ENCODE measurements at places on chromosomes 6 and 20.

DNA sequence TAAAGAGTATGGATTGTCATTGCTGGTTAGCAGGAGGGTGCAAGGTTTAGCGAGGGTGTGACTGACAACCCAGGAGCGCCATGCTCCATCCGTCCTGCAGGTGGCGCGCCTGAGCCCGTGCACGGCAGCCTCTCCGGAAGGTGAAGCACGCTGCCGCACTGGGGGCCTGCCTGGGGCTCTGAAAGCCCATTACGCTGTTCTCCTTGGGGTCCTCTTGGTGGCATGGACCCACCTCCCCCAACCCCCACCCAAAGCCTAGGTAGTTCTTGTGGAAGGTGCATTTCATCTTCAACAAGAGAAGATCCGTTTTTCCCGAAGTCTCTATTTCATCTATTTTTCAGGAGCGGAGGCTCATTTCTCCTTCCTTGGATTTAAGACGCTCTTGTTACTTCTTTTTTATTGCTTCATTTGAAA is 197.4 kb upstream of the KCNG1 start:
- no peak for DNase-seq

GRCh38 chr6:111730864-111731263 is 125.2 kb upstream of the TRAF3IP2 start:
- DNase-seq = no peak

DNA sequence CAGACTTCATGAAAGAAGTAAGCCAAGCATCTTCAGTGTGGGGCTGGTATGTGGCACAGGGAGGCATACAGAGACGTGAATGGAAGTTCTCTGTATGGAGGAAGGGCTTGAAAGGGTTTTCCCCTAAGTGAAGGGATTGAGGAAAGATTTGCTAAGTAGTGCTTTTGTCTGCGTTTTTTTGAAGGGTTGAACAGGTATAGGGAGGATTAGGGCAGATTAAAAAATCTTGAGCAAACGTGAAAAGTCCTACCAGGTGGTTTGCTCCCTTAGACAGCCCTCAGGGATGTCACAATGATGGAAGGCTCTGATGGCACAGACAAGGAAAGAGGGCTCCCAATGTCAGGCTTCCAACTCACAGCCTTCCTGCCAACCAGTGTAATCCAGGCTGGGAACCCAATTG is 181.7 kb upstream of the TAB2 start:
- no peak for DNase-seq

GRCh38 chr6:121222656-121223055 is 111.6 kb downstream of the TBC1D32 start:
- no peak for DNase-seq

GRCh38 chr6:139161817-139162284 is 27.0 kb downstream of the HECA start:
- peak; percentile 32 for DNase-seq

DNA sequence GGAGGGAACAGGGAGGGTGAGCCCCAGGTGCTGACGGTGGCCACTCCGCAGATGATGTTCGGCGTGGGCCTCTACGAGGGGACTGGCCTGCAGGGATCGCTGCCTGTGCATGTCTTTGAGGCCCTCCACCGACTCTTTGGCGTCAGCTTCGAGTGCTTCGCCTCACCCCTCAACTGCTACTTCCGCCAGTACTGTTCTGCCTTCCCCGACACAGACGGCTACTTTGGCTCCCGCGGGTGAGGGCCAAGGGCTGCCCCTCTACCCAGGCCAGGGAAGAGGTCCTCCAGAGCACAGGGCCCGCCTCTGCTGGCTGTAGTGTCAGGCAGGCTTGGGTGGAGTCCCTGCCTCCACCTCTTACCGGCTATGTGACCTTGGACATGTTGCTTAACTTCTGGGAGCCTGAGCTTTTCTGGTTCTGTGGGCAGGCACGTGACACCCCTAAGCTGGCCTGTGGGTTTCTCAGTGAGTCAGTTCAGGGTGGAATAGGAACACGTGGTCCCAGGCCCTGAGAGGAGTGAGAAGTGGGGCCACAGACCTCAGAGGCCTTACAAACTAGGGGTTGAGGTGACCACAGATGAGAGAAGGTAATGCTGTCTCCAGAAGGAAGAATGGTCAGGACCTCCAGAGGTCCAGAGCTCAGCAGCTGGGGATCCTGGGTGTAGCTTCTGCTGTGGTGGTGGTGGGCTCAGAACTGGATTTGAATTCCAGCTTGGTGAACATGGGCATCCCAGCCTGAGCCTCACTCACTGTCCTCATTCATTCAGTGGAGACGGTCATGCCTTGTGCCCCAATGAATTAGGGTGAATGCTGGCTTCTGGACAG is 11.9 kb downstream of the PCIF1 start:
- DNase-seq = no peak

GRCh38 chr6:118588626-118589025 is 40.5 kb downstream of the PLN start:
- DNase-seq = no peak

GRCh38 chr6:56766806-56767178 is 124.1 kb upstream of the DST start:
- no peak for DNase-seq

DNA sequence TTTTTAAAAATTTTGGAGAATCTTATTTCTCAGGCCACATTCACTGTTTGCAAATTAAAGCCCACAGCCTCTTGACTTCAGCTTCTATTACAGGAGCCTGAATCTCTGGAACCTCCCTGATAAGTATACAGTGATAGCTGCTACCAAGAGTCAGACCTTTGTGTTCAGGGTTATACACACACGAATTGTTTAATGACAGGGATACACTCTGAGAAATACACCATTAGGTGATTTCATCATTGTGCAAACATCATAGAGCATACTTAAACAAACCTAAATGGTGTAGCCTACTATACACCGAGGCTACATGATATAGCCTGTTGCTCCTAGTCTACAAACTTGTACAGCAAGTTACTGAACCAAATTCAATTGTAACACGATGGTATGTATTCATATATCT is 473.9 kb downstream of the PKHD1 start:
- no peak for DNase-seq

DNA sequence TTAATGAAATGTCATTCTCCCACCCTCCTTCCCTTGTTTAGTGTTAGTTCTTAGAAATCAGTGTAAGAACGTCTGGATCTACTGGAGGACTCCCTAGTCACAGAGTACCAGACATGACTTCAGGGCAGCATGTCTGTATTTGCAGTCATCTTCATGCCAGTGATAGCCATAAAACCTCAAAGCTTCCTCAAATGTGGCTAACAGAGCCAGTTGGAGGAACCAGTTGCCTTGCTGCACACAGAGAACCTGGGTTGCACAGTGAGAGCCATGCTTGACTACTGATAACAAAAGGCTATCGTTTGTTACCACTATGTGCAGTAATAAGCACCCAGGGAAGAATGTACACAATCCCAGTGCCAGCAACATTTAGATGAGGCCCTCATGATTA is 20.1 kb downstream of the NT5E start:
- no peak for DNase-seq

GRCh38 chr6:89353118-89353556 is 615 bp upstream of the UBE2J1 start:
- no peak for DNase-seq

DNA sequence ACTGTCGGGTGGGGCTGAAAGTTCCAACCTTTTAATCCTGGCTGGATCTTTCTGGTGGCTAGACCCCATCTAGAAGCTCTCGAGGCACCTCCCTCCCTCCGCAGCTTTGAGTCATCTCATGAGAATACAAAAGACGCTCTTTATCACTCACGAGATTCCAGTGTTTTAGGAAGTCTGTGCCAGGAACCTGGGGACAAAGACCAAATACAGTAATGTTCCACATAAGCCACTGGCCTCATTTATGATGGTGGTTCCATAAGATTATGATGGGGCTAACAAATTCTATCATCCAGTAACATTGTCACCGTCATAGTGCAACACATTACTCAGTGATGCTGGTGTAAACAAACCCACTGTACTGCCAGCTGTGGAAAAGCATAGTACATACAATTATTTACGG is 48.7 kb downstream of the NCOA7 start:
- DNase-seq = no peak

GRCh38 chr6:11270030-11271027 is 37.9 kb upstream of the NEDD9 start:
- no peak for DNase-seq

- DNase-seq = no peak
These were observed 10.6 kb downstream of the TFEB start for GRCh38 chr6:41724586-41725501.

- no peak for DNase-seq
These were observed 56.9 kb downstream of the IRF4 start for GRCh38 chr6:448296-449056.

DNA sequence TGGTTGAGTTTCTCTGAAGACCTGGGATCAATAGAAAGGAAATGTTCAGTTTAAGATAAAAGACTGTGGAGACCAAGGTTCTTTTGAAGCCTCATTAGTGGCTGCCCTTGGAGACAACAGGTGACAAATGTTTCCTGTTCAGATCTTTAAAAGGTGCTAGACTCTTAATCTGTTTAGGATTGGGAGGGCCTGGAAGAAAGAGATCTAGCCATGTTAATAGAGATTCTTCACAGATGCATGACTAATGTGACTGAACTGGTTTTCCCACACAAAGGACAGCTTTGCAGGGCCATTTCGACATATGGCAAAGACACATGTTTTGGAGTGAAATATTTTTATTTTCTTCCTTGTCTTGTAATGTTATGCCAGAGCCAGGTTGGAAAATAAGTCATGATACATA is 82.2 kb downstream of the WDR27 start:
- peak; percentile 19 for DNase-seq

- DNase-seq = no peak
These were observed 57.9 kb downstream of the KCNB1 start for GRCh38 chr20:49424536-49424935.

GRCh38 chr6:4105980-4106536 is 27.1 kb upstream of the FAM217A start:
- DNase-seq = no peak

DNA sequence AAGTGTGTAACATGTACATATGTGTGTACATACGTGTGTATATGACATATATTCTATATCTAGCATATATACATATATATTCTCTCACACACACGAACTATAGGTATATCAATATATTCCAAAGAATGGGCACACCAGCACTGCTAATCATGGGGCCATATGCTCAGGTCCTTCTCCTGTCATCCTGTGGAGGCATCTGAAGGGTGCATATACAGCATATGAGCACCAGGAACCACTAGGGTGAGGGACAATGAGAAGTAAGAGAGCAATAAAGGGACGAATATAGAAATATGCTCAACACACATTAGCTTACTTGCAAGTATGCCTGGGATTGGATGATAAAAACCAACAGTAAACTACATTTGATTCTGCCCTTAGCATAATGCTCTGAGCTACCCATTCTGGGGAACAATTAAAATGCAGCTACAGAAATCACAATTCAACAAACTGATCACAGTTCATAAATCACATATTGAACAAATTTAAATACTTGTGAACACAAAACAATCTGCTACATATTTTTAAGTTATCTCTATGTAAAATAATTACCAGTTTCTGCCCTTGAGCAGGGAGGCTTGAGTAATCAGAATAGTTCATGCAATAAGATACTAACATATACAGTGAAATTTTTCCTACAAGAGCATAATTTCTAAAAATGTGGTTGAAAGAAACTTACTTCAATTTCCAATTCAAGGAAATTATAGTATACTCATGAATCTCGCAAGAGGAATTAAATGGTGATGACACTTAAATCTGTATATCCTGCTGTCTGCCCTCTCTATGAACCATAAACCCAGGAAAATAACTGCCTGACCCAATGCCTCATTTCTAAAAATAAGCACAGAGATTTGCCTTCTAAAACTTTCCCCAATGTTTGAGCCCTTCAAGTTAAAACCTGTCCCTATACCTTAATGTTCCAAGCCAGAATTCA is 272.2 kb upstream of the THEMIS start:
- no peak for DNase-seq

GRCh38 chr6:80607811-80608391 is 501.4 kb downstream of the BCKDHB start:
- no peak for DNase-seq

GRCh38 chr6:103326760-103327757 is 1532.7 kb downstream of the HACE1 start:
- no peak for DNase-seq

GRCh38 chr6:133131621-133132465 is 109.3 kb upstream of the EYA4 start:
- DNase-seq = no peak

DNA sequence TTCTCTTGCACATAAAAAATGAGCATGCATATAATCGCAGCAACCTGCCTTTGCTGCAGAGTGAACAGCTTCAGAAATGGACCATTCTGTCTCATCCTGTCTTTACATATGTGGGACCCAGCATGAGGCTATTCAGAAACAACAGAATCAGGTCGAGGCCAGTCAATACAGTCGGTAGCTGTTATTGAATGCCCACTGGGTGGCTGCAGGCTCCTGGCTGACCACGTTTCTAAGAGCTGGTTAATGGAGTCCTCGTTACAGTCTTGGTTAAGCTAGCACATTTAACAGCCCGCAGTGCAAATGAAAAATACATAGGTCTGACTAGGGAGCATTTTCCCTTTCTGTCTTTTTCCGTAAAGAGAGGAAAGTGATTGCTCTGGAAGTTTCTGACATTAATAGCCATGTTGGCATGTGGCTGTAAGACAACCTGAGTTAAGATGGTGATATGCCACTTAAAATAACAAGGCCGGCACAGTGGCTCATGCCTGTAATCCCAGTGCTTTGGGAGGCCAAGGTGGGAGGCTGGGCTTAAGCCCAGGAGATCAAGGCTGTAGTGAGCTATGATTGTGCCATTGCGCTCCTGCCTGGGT is 75.0 kb downstream of the SHLD1 start:
- DNase-seq = no peak

- DNase-seq = no peak
These were observed 88.2 kb upstream of the MPC1 start for GRCh38 chr6:166470863-166471410.

- DNase-seq = no peak
These were observed 276.5 kb downstream of the CDKAL1 start for GRCh38 chr6:20810727-20811108.

- DNase-seq = no peak
These were observed 70.5 kb upstream of the HMGN3 start for GRCh38 chr6:79305020-79305419.

GRCh38 chr6:159047891-159048685 is 3.3 kb upstream of the TAGAP start:
- no peak for DNase-seq

DNA sequence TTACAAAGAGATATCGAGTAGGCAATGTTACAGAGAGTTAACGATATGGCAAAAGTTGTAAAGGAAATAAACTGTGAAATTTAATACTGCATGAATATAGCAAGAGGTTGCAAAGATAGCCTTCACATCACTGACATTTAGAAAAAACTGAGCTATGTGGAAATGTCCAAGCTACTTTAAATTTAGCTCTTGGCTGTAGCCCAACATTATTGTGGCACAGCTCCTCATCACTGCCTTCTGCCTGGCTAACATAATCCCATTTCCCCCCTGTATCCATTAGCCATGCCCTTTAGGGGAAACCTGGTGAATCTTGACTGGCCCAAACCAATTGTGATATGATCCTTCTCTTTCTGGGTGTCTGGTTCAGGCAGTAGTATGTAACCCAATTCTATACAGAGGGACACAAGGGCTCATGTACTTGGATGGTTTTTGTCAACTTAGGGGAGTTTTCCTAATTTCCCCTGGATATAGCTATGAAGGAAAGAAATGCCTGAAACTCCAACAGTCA is 115.4 kb downstream of the PFDN4 start:
- DNase-seq = no peak

GRCh38 chr6:124524491-124525200 is 437.6 kb upstream of the RNF217 start:
- no peak for DNase-seq

GRCh38 chr6:108157234-108157980 is 8.4 kb upstream of the NR2E1 start:
- no peak for DNase-seq

Data from Jurkat, Clone E6-1 (cell line).